ENCODE measurements at places on chromosomes 16 and 17.
A peak's percentile ranks its signal among the peaks of the same experiment; 100 is the strongest.

GRCh38 chr16:86389566-86390328 is 120.6 kb upstream of the FOXF1 start:
- no peak for DNase-seq

DNA sequence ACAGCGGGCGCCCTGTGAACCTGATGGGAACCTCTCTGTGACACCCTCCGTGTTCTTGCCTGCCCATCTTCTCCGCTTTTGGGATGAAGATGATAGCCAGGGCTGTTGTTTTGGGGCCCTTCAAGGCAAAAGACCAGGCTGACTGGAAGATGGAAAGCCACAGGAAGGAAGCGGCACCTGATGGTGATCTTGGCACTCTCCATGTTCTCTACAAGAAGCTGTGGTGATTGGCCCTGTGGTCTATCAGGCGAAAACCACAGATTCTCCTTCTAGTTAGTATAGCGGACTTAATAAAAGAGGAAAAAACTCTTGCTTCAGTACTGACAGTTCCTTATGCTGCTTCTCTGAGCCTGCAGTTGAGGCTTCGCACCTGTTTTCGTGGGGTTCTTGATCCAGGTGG is 10.5 kb downstream of the CDK5RAP3 start:
- no peak for DNase-seq

GRCh38 chr17:77316191-77316641 is 175.4 kb downstream of the SEC14L1 start:
- peak; percentile 77 for DNase-seq

- peak; percentile 77 for DNase-seq
Observed at GRCh38 chr16:51762081-51762996, 611.3 kb upstream of the SALL1 start.

- no peak for DNase-seq
Observed at GRCh38 chr16:88310796-88311605, 71.8 kb upstream of the ZNF469 start.

- DNase-seq = no peak
Observed at GRCh38 chr16:30007378-30007895, 3.4 kb downstream of the DOC2A start.

DNA sequence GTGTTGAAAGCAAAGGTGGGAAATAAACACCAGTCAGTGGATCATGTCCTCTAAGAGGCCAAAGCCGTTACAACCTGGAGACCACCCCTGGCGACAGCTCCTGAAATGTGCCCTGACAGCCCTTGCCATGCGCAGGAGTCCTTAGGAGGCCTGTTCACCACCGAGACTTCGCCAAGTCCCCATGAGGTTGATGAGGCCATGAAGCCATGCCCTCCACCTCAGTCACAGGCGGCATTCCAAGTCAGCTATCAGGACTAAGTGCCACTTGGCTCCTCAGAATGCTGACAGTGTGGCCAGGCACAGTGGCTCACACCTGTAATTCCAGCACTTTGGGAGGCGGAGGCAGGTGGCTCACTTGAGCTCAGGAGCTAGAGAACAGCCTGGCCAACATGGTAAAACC is 27.1 kb downstream of the ADAM11 start:
- no peak for DNase-seq

DNA sequence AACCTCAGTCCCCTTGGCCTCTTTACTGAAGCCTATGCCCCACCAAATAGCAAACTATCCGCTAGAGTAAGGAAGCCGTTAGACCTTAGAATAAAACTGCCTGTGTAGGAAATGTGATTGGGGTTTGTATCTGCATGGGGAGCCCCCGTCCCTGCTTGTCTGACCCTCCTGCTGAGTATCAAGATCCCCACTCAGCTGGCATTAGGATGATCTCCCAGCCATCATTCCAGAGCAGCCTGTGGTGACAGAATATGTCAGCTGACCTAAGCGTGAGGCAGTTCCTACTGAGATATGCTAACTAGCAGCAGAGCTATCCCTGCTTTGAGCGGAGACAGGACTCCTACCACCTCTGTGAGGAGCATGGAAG is 645 bp upstream of the GFOD2 start:
- peak; percentile 64 for DNase-seq

DNA sequence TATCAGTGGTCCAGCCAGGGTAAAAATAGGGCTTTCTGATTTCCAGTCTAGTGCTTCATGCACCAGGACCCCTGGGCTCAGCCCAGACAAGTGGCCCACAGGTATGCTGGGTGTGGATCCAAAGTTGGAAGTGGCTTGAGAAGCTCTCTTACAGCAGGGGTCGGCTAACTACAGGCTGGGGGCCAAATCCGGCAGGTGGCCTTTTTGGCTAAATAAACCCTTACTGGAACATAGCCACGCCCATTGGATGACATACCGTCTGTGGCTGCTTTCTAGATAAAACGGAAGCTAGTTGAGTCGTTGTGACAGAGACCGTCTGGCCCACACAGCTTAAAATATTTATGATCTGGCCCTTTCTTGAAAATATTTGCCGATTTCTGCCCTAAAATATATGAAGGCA is 119.0 kb upstream of the CDC42EP4 start:
- DNase-seq = no peak

DNA sequence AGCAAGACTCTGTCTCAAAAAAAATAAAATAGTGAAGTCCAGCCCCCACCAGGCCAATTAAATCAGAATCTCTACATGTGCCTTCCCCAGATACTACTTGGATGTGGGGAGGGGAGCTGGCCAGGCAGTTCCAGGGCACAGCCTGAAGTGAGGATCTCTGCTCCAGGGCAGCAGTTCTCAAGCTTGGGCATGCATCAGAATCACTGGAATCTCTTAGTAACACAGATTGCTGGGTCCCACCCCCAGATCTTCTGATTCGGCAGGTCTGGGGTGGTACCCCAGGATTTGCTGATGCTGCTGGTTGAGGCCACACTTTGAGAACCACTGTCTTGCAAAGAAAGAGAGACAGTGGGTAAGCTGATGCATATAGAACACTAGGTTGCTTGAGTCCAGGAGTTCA is 8.3 kb upstream of the CDH5 start:
- DNase-seq = no peak

GRCh38 chr17:29927546-29927945 is 2.5 kb downstream of the SSH2 start:
- DNase-seq = peak; percentile 9

DNA sequence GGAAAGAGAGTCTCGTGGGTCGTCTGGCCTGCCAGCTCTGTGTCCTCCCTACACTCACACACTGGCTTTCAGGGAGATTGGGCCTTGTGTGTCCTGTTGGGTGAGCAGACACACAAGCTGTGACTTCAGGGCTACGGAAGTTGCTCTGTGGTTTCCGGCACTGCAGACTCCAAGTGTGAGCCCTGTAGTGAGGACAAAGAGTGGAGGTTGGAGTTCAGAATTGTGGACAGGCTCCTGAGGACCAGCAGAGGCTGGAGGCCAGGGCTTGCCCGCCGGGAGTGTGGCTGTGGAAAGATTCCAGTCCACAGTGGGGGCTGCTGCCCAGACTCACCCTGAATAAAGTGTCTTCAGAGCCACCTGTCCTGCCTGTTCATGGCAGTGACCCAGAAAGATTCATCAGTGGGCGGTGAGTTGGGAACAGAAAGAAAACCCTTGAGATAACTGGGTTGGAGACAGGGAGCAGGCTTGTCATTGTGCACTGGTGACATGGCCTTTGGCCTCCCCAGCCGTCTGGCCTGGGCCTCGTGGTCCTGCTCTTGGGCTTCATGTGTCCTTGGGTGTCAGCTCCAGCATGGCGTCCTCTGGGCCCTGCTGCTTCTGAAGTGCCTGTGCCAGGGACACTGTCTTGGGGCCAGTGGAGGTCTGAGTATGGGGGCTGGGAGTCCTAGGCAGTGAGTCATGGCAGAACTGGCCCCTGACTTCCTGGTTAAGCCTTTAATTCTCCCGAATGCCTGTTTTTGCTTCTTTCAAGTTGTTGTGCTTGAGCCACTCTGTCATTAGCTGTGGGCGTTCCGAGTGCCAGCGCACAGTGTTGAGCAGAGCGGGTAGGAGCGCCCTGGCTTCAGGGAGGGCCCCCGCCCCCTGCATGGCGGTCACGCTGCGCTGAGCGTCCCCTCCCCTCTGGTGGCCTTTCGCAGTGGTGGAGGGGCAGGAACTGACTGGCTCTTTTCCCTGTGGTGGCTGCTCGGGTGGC is 19.9 kb upstream of the ZNF750 start:
- peak; percentile 49 for DNase-seq
